ENCODE measurements at places on chromosomes 3 and 15.

GRCh38 chr15:61564785-61565184, 335.7 kb upstream of the RORA start:
- DNase-seq = no peak

DNA sequence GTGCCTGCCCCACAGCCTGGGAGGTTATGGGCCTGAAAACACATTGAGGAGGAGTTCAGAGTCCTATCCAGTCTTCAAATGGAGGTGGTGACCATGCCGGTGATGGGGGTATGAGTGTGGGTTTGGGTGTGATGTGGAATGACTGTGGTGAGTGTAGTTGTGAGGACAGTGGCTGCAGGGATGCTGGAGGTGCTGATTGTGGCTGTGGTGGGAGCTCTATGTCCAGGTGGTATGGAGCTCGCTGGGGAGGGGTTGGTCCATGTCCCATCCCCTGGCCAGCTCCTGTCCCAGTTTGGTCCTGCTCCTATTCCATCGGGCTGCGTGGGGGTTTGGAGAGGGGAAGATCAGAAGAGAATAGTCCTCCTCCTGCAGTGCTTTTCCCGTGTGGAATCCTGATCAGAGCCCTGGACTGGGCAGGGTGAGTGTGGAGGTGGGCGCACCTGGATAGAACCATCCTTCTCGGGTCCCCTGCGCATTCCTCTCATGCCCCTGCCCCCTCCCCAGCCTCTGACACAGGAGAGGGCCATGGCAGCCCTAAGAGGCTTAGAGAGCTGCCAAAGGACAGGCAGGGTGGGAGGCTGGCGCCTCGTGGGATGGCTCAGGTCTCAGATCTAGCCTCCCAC, 23.0 kb upstream of the GOLGA6C start:
- no peak for DNase-seq

DNA sequence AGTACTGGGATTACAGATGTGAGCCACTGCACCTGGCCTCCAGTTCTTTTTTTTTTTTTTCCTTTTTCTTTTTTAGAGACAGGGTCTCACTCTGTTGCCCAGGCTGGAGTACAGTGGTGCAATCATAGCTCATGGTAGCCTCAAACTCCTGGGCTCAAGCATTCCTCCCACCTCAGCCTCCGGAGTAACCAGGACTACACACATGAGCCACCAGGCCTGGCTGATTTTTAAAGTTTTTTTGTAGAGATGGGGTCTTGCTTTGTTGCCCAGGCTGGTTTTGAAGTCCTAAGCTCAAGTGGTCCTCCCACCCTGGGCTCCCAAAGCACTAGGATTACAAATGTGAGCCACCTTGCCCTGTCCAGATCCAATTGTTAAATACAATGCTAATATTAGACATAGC, 13.6 kb upstream of the ULK3 start:
- DNase-seq = no peak

GRCh38 chr3:59335338-59335737, 285.5 kb upstream of the CFAP20DC start:
- DNase-seq = no peak

GRCh38 chr15:40092256-40092978, 16.3 kb downstream of the BMF start:
- DNase-seq = no peak

GRCh38 chr3:114466816-114467215, 173.0 kb downstream of the TIGIT start:
- DNase-seq = no peak

GRCh38 chr15:67750371-67750770, 74.9 kb upstream of the SKOR1 start:
- DNase-seq = no peak

GRCh38 chr3:139587797-139588196, 48.3 kb upstream of the RBP1 start:
- no peak for DNase-seq

GRCh38 chr15:101459579-101460300, 29.8 kb downstream of the PCSK6 start:
- no peak for DNase-seq

- DNase-seq = no peak
Measured at GRCh38 chr15:50232791-50233190, 32.7 kb downstream of the HDC start.

DNA sequence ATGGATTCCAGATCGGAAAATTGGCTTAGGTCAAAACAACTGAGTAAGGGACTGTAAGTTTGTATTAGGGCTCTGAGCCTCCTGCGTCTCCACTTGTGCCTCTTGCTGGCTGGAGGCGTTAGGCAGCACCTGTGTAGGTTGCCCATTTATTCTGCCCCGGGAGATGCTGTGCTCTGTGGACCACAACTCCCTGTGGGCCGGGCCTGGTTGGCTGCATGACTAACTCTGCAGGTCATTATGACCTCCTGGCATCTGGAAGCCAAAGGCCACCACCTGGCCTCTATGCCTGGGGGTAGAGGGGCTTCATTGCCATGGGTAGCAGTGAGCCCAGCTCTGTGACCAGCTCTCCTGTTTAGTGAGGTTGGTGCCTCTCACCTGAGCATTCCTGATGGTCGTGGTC, 36.0 kb upstream of the BDH1 start:
- no peak for DNase-seq

- no peak for DNase-seq
Measured at GRCh38 chr15:48388910-48389309, 57.7 kb downstream of the DUT start.

GRCh38 chr3:151751161-151751560, 17.4 kb downstream of the AADACL2 start:
- DNase-seq = no peak

DNA sequence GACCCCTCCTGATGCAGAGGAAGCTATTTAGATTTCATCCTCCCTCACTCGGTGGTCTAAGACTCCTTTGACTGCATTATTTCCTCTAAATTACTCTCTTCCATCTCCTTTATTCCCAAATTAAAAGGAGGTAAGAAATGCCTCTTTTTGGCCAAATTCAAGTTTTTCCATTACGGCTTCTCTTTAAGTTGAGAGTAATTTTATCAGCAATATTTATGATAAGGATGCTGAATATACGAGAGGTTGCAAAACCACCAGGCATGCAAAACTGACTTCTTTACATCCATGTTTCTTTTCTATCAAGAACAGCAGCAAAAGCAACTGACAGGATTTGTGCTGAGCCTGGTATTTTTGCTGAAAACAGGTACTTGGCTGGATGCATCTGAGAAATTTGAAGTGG, 262.0 kb upstream of the RARB start:
- no peak for DNase-seq

DNA sequence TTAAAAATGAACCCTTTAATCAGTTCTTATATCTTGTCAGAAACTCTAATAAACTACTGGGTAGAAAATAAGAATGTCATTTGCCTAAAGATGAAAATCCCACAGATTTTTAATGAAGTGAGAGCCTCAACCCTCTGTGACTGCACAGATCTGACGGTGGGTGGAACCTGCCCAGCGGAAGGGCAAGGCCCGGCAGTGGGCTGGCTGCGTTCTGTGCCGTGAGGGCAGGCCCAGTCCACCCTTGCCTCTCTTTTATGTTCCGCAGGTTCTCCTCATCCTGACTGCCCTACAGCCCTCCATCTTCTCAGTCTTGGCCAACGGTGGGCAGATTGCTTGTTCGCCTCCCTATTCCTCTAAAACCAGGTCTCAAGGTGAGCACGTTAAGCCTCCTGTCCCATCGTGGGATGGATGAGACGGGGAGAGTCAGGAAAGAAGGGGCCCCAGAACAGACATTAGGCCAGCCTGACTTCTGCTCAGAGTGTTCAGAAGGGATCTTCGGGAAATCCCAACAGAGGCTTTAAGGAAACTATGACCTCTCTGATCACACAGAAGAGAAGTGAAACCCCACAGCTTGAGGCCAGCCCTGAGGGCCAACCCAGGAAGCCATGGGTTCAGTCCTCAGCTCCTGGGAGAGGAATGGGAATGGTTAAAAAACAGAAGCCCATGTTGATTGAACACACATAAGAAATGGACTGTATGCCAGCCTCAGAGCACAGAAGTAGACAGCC, 16.0 kb downstream of the SLC51A start:
- no peak for DNase-seq

GRCh38 chr15:81054236-81054635, 53.5 kb downstream of the TLNRD1 start:
- DNase-seq = no peak

DNA sequence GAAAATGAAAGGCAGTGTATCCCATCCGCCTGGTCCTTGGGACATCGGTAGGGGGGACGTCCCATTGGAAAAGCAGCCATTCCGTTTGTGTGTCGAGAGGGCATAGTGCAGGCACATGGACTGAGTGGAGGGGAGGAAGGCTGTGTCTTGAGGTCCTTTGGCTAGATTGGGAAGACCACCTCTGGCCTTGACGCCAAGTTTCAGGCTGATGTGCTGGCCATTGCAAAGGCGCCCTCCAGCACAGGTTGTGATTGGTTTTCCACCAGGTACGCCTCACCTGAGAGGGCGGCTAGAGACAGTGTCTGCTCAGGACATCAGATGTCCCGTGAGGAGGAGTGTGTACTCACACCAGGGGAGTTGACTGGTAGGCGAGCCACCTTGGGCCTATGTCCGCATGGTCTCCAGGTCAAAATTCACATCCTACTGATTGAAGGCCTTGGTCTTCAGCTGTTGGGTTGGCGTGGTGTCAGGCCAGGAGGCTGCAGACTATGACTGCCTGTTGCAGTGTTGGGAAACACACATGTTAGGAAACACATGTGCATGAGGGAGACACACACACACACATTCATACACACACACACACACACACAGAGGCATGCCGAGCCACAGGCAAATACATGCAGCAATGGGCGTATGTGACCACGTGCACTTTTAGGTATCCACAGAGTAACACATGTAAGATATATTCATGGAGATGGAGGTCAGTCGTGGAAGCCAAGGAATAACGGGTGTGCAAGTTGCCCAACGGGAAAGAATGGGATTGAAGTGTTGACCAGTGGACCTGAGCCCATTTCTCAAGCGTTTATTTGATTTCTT, 98.4 kb downstream of the SNRPN start:
- no peak for DNase-seq

DNA sequence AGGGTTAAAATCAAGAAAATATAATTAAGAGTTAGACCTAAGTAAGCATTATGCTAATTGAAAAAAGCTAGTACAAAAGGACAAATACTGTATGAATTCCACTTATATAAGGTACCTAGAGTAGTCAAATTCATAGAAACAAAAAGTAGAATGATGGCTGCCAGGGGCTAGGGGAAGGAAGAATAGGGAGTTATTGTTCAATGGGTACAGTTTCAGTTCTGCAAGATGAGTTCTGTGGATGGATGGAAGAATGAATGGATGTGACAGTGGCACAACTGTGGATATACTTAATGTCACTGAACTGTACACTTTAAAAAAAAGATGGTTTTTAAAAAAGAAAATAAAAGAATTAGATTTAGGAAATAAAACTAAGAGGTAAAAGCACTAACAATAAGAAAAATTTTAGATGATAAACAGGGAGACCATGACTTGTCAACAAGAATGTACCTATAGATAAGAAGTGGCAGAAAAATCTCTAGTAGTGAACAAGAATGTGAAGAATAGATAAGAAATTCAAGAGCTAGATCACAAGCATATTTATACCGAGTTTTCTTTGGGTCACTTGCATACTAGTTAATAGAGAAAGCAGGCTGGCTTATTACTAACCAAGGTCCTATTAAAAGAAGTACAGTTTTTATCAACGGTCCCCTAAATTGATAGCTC, 5.5 kb downstream of the IFT80 start:
- DNase-seq = no peak

- DNase-seq = no peak
Measured at GRCh38 chr15:40006003-40006402, 33.0 kb downstream of the SRP14 start.

GRCh38 chr3:141471160-141471559, 15.7 kb upstream of the RASA2 start:
- DNase-seq = no peak

DNA sequence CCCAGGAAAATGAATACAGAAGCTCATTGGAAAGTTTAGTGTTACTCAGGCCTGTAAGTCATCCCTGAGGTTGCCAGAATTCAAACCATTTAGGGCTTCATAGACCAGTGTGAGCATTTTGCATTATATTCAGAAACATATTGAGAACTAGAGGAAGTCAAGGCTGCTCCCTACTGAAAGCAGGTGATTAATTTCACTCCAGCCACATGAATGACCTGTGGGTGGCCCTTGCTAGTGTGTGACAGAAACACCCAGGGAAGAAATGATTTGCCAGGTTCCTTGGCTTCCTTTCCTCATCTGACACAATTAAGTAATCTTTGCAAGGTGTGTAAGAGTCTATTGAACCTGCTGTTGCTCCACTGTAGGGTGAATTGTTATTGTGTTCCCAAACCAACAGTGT, 61.8 kb downstream of the GAP43 start:
- DNase-seq = peak; percentile 4
